ENCODE measurements at places on chromosomes 7 and 10.

DNA sequence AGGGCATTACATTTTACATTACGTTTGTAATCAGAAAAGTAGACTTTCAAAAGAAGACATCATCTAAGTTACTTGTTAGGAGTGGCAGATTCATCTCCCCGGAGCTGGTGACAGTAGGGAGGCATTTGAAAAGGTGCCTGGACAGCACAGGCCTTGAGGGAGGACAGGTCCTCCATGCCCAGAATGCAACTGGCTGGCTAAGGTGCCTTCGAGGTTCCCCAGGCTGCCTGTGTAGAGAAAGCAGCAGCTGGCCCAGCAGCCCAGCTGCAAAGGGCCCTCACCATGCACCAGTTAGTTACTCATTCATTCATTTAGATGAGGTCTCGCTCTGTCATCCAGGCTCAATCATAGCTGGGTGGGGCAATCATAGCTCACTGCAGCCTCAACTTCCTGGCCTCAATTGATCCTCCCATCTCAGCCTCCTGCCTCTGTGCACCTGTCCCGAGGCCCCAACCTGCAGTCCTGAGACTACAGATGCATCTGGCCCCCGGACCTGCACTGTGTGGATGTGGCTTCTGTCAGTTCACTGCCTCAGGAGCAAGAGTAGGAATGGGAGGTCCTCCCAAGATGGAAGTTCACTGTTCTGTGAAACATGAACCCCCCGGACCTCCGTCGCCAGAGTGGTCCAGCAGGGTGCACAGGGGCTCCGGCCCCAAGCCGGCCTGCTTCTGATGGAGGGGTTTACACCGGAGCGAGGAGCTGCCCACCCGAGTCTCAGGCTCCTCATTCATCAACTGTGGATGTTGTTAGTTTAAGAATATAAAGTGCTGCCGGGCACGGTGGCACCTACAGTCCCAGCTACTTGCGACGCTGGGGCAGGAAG lies 36.6 kb downstream of the PRKAG2 start:
- no peak for DNase-seq

GRCh38 chr10:15737656-15738055 lies 17.9 kb upstream of the ITGA8 start:
- no peak for DNase-seq

DNA sequence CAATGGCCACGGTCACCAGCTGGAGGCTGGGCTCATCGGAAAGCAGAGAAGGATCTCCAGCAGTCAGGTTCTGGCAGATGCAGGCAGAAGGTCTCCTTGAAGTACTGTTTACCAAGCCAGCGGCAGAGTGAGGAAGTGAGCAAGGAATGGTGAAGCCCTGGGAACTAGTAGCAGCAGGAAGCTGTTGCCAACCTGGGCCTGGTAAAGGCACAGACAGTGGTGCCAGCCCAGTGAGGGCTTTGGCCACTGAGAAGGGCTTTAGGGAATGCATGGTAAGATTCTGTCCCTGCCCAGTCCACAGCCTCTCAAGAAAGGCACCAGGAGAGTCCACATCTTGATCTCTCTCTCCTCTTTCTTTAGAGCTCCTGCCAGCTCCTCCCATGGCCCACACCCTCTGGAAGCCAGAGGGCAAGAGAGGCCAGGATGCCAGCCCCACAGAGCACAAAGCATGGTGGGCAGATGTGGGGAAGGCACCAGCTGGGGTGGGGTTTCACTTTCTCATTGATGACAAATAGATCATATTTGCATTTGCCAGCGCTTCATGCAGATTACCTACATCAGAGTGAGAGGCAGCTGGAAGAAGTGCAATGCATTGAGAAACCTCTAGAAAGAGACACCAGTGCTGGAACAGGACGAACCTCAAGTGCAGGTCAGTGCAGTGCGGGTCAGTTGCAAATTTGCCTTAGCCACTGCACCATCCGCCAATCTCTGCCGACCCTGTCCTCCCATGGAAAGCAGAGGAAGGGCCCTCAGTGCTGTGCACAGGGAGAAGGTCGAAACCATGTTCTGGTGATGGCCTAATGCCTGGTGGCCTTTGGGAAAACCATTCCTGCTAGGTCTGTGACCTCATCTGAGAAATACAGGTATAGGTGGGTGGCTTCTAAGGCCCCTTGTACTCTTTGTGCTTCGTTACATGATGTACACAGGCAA lies 667.8 kb upstream of the MKI67 start:
- DNase-seq = no peak

- no peak for DNase-seq
These were observed 149.4 kb downstream of the LYZL1 start for GRCh38 chr10:29438271-29438670.

- no peak for DNase-seq
These were observed 1314.2 kb upstream of the LRRTM3 start for GRCh38 chr10:65611592-65611991.

- DNase-seq = no peak
These were observed 370.9 kb downstream of the SORCS1 start for GRCh38 chr10:106793617-106794016.

DNA sequence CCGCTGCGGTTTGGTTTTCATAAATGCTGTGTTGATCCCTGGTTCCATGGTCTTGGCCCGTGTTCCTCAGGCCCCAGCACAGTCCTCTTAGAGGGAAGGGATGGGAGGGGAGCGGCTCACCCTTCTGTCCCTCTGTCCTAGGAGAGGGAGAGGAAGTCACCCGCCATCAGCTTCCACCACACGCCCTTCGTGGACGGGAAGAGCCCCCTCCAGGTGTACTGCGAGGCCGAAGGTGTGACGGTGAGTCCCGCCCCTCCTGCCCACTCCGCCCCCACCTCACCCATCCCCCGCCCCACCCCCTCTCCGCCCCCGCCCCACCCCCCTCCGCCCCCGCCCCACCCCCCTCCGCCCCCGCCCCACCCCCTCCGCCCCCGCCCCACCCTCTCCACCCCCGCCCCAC lies 37.5 kb upstream of the DPYSL4 start:
- DNase-seq = no peak

DNA sequence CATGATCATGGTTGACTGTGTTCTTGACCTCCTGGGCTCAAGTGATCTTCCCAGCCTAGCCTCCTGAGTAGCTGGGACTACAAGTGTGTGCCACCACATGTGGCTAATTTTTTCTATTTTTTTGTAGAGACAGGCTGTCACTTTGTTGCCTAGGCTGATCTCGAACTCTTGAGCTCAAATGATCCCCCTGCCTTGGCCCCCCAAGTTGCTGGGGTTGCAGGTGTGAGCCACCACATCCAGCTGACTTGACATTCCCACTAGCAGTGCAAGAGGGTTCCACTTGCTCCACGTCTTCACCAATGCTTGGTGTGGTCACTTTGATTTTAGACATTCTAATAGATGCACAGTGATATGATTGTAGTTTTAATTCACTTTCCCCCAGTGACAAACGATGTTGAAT lies 25.1 kb downstream of the CYP26A1 start:
- DNase-seq = no peak

- DNase-seq = peak; percentile 23
These were observed at the start of gene ADAMTS14 for GRCh38 chr10:70672165-70673042. Gene ADAMTS14 (plus strand): TSS chr10:70672506. CDS start chr10:70672803, 297 bp downstream.

- DNase-seq = no peak
These were observed 23.8 kb downstream of the FGFBP3 start for GRCh38 chr10:91885362-91886079.

DNA sequence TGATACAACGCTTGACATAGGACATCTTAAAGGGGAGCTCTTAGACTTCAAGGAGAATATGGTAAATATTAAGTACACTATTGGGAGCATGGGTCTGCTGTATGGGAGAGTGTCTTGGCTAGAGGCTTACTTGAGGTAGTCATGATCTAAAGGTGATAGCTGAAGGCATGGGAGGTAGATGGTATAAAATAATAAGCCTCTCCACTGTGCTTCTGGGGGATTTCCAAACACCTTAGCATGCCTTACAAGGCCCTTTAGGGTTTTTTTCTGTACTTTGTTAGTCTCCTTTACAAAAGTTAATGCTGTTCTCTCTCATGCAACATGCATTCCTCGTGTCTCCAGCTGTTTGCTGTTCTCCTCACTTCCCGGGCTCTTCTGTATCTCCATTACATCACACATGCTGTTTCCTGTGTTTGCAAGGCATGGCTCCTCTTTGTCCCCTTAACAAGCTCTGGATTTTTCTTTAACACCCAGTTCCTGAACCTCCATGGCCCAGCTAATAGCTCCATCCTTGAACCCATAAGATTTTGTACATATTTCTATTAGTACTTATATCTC lies 449.7 kb downstream of the AUTS2 start:
- no peak for DNase-seq

DNA sequence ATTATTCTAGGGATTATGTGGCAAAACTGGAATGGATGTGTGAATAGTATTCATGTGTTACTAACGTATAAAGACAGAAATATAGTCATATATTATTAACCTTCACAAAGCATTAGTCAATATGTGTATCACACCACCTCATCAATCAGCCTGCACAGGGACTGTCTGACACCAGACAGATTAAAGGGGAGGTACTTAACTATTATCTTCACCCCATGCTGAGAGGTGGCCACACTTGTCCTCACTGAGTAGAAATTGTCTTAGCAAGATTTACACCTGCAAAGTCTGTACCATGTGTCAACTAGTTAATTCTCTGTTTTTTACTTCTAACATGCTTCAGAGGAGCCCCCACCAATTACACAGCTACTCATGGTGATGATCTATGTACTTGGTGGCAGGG lies 146.3 kb upstream of the LRGUK start:
- DNase-seq = no peak

GRCh38 chr7:14045651-14046050 lies 56.2 kb upstream of the ETV1 start:
- DNase-seq = no peak

DNA sequence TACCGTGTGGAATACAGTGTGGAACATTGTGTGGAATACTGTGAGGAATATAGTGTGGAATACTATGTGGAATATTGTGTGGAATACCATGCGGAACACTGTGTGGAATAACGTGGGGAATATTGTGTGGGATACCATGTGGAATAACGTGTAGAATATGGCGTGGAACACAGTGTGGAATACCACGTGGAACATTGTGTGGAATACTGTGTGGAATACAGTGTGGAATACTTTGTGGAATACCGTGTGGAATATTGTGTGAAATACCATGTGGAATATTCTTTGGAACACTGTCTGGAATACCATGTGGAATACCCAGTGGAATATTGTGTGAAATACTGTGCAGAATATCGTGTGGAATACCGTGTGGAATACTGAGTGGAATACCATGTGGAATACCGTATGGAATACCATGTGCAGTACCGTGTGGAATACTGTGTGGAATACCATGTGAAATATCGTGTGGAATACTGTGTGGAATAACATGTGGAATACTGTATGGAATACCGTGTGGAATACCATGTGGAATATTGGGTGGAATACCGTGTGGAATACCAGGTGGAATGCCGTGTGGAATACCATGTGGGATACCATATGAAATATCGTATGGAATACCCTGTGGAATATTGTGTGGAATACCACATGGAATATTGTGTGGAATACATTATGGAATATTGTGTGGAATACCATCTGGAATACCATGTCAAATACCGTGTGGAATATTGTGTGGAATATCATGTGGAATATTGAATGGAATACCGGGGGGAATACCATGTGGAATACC lies 133.1 kb upstream of the CHST15 start:
- no peak for DNase-seq

Measured in activated naive CD8-positive, alpha-beta T cell treated with anti-CD3 and anti-CD28 coated beads, Interleukin-2, amount 50 U/mL, for 24 hours (primary cell).